ENCODE measurements at places on chromosomes 7 and 10. TPM values are rescaled to one million over a fixed set of nuclear protein-coding genes. Genes with fewer than 3 reads are reported as not detected.
A peak's percentile ranks its signal among the peaks of the same experiment; 100 is the strongest.

DNA sequence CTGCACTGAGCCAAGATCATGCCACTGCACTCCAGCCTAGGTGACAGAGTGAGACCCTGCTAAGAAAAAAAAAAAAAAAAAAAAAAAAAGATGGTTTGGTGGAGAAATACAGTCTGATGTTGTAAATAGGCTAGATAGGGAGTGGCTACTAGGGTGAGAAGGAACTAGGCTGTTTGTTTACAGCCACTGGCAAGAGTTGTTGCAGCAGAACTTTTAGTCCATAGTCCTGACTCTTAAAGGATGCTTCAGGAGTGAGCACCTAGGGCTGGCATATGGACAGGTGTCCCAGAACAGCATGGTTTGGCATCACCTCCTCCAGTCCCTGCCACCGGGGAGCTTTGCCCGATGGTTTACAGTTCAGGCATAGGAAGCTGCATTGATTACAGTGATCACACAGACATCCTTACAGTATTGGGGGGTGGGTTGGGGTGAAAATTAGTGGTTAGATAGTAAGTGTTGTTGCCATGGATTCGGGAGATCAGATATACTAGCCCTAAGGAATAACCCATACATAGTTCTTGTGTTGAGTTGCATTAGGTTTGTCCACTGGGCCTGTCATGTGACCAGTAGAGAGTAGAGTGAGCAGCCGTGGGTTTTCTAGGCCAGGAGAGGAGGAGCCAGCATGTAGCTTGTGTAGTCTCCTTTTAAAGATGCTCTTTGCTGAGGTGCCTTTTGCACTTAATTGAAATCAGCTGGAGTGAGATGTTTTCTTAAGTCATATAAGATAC is 35.9 kb downstream of the ZRANB1 start:
- DNase-seq, result no peak

- DNase-seq, result no peak
Measured at GRCh38 chr10:21535494-21535965, 1.5 kb downstream of the MLLT10 start.

Gene PON1
- total RNA-seq, result not detected

Gene PCGF6
- 21.6 TPM for total RNA-seq

Gene TSPAN14
- total RNA-seq, result 138 TPM

DNA sequence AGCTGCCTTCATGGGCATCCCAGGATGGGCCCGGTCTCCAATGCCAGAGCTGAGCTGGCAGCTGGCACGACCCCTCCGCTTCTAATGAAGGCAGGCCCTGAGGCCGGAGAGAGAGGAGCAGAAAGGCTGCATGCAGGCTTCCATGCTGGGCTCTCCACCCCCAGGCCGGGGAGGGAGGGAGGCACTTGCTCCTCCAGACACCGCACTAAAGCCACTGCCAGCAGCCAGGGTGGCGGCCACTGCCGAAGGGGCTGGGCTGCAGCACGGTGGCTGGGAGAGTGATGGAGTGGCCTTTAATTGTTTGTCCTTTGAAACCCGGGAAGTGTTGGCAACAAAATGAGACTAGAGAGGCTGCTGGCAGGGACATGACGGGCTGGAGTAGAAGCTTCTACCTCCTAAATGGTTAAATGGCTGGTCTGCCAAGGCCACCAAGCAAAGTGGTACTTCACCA is 236.5 kb downstream of the SKAP2 start:
- no peak for DNase-seq

Gene HDAC9
- 0.27 TPM for total RNA-seq

GRCh38 chr10:49608166-49609005 is 1.7 kb upstream of the SLC18A3 start:
- peak; percentile 27 for DNase-seq

Measured in Caco-2 (cell line).